Adrenal gland (tissue), 19 donors: ENCODE measurements at places on chromosomes 1 and 21. TPM values are rescaled to one million over a fixed set of nuclear protein-coding genes. Genes with fewer than 3 reads are reported as not detected.
A peak's percentile ranks its signal among the peaks of the same experiment; 100 is the strongest.

- no peak overlapping the region for H3K4me3 ChIP-seq
- H3K4me1 ChIP-seq: no peaks in the 10 kb centered on the region
- no peak overlapping the region for H3K27ac ChIP-seq
- H3K27me3 ChIP-seq: no peaks in the 10 kb centered on the region
- no peaks in the 10 kb centered on the region for H3K36me3 ChIP-seq
These were observed 276.3 kb upstream of the GREM2 start for GRCh38 chr1:240888039-240888786.

DNA sequence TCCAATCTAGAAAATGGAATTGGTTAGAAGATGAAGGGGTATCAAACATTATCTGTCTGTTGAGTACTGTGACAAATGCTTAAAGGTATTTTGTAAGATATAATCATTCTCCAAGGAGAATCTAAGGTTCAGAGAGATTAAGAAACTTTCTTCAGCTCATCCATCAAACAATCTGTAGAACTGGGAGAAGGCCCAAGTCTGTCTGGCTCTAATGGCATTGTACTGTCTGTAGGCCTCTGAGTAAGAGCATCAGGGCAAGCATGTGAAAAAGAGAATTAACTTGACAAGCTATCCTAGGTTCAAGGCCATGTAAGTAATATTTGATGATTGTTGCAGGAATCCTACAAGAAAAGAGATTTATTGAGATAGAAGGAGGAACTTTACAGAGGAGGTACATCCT is 5.3 kb upstream of the FGGY start:
- no peaks in the 10 kb centered on the region for H3K36me3 ChIP-seq
- no peak for DNase-seq
- H3K4me1 ChIP-seq: peaks cover 22% of the 10 kb centered on the region

DNA sequence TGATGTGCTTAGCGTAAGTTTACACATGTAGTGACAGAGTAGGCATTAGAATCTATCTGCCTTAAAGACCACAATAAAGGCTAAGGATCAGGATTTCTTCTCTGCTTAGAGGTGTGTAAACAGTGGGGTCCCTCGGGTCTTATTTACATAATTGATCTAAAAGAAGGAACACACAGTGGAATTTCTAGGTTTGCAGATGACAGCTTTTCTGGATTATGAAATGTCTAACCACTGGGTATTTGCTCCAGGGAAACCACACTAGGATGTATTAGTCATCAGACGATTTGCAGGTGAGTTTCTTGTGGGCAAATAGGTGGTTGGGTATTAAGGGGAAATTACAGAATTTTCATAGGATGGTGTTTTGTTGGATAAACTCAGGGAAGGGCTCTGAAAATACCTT is 5.8 kb downstream of the LRRC8D start:
- no peaks in the 10 kb centered on the region for H3K4me1 ChIP-seq
- H3K27ac ChIP-seq: no peak overlapping the region
- H3K4me3 ChIP-seq: no peak overlapping the region
- H3K36me3 ChIP-seq: no peaks in the 10 kb centered on the region

- H3K4me3 ChIP-seq: no peak overlapping the region
- H3K27me3 ChIP-seq: no peaks in the 10 kb centered on the region
- no peaks in the 10 kb centered on the region for H3K36me3 ChIP-seq
- no peak for DNase-seq
- no peaks in the 10 kb centered on the region for H3K4me1 ChIP-seq
These were observed 8.9 kb downstream of the OR2T11 start for GRCh38 chr1:248625971-248626370.

Gene AGPAT3
- total RNA-seq: 55.7 TPM

Gene NID1
- 42.6 TPM for total RNA-seq

DNA sequence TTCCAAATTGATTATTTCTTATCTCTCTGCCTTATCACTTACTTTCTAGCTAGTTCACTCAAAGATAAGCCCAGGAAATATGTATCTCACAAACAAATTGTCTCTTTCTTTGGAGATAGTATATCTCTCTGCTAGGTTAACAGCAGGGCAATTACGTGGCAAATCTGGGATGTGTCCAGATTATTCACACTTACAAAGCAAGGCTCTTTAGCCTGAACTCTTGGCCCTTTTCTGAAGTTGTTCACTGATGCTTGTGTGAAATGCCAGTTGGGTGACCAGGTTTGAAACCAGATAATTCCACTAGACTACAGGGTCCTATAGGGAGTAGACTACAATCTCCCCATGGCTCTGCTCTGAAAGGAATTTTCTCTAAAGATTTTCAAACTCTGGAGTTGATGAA is 30.8 kb upstream of the FAM78B start:
- H3K4me3 ChIP-seq: no peak overlapping the region
- no peaks in the 10 kb centered on the region for H3K27me3 ChIP-seq
- no peak overlapping the region for H3K27ac ChIP-seq
- DNase-seq: no peak
- H3K36me3 ChIP-seq: no peaks in the 10 kb centered on the region

Gene RNF186
- total RNA-seq: not detected

Gene C1orf115
- total RNA-seq: 4.9 TPM

Gene KIAA0319L
- 85.2 TPM for total RNA-seq

DNA sequence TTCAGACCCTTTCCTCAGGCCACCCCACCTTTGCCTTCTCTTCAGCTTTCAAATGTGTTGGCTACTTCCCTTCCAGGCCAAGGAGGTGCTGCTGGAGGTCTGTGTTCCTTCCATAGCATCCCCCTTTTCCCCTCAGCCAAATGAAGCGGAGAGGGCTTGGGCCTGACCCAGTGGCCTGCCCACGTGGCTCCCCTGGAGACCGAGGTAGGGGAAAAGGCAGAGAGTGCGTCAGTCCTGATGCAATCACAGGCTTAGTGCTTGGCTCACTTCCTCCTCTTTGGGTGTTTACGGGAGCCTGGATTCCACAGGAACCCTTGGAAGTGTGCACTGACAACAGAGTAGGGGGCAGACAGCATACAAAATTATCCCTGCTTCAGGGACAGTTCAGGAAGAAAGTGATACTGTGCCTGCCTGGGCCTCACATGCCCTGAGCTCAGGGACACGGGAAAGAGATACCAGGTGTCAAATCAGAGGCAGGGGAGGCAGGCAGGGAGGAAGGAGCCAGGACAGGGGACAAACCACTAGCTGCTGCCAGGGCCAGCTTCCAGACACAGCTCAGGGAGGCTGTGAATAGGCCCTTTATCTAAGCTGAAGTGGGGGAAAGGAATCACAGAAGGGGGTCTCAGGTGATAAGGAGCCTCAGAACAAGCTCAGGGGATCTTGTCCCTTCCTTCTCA is 16.6 kb upstream of the PTP4A2 start:
- no peaks in the 10 kb centered on the region for H3K27me3 ChIP-seq
- peaks cover 34% of the 10 kb centered on the region for H3K4me1 ChIP-seq
- H3K4me3 ChIP-seq: no peak overlapping the region
- peak overlapping the region; percentile 86 for H3K27ac ChIP-seq
- DNase-seq: peak; percentile 85
- H3K36me3 ChIP-seq: no peaks in the 10 kb centered on the region

DNA sequence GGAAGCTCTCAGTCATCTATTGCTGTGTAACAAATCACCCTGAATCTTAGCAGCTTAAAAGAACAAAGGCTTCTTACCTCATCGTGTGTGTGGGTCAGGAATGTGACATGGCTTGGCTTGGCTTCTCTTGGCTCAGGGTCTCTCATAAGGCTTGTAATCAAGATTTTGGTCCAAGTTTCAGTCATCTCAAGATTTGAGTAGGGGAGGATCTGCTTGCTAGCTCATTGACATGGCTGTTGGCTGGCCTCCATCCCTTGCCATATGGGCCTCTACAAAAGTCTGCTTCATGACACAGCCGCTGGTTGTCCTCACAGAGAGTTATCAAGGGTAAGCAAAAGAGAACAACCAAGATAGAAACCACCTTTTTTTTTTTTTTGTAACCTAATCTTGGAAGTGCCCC is 207.7 kb downstream of the PTPRC start:
- H3K27me3 ChIP-seq: no peaks in the 10 kb centered on the region
- no peaks in the 10 kb centered on the region for H3K4me1 ChIP-seq
- no peak overlapping the region for H3K27ac ChIP-seq
- no peak for DNase-seq
- H3K36me3 ChIP-seq: no peaks in the 10 kb centered on the region
- H3K4me3 ChIP-seq: no peak overlapping the region

DNA sequence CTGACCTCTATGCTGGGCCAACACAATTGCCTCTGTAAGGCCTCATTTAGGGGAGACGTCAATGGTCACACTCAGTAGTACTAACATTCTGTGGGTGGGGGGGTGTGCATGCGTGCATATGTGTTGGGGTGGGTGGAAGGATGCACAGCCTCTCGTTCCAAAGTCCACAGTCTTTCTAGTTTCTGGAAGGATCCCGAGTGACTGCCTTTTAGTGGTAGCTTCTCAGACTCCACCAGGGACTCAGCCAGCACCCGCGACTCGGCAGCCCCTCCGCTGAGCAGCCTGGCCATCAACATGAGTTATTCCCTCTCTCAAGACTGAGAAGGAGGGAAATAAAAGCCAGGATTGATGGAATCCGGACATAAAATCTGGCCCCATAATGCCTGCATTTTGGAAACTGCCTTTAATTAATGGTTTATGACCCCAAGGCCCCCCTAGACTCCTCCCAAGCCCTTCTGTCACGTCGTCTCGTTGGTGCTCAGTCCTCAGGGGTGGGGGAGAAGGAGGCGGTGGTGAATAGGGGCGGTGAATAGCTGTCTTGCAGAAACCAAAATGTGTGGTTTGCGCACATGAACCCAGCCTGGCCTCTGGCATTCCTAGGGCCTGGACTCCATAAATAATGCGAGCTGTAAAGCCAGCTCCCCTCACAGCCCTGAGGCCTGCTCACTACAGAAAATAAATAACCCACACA is 65.1 kb upstream of the TMEM51 start:
- H3K36me3 ChIP-seq: no peaks in the 10 kb centered on the region
- no peaks in the 10 kb centered on the region for H3K27me3 ChIP-seq
- no peaks in the 10 kb centered on the region for H3K4me1 ChIP-seq
